ENCODE measurements at places on chromosomes 3 and 15.
A peak's percentile ranks its signal among the peaks of the same experiment; 100 is the strongest.

- no peak for DNase-seq
These were observed 34.9 kb downstream of the RUBCN start for GRCh38 chr3:197701841-197702240.

DNA sequence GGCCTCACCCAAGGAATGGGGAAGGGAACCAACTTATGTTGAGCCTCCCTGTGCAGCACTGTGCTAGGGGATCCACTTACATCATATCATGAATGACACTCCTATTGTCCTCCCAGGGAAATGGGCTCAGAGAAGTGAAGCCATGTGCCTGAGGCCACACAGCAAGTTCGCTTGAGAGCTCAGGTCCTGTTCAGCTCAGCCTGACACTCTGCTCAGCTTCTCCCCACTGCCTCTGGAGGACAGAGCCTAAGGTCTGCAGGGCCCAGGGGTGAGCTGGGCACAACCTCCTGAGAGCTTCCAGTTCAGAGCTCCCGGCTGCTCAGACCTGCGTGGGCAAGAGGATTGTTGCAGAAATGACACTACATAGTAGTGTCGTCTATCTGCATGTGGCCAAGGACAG is 76.0 kb upstream of the SEC13 start:
- no peak for DNase-seq

GRCh38 chr3:10771486-10772270 is 44.4 kb upstream of the SLC6A11 start:
- no peak for DNase-seq

DNA sequence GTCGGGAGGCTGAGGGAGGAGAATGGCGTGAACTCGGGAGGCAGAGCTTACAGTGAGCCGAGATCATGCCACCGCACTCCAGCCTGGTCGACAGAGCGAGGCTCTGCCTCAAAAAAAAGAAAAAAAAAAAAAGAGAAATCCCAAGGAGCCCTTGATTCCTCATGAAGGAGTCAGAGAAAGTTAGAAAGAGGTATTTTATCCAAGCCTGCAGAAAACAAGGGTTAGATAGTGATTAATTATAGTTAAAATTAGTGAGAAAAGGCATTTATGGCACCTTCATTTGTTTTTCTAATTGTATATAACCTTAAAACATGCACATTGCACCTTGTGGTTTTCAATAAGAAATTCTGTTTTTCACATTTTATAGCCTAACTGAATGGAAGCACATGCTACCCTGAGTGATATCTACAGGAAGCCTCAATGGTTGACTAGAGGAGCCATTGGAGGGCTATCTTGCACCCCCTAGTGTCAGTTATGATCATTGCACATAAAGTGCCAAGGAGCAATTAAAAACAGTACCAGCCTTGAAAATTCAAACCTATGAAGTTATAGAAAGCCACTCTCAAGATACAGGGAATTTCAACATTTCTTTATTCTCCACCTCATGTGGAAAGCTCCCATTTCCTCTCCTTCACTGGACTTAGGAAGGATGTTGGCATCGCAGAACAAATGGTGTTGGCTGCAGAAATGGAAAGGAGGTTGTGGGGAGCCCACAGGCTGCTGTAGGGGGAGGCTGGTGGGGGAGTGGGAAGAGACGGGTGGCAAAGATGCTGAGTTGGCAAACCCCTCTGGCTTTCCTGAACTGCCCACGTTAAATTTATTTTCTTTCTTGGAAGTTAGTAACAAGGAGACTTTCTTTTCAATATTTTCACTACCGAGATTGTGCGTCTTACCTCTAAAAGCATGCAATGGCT is 48.5 kb downstream of the ITGA11 start:
- DNase-seq: peak; percentile 62

GRCh38 chr15:83873966-83874365 is 220.0 kb downstream of the ADAMTSL3 start:
- DNase-seq: no peak

- DNase-seq: peak; percentile 77
These were observed 8.3 kb downstream of the ANKRD63 start for GRCh38 chr15:40274350-40275274.

DNA sequence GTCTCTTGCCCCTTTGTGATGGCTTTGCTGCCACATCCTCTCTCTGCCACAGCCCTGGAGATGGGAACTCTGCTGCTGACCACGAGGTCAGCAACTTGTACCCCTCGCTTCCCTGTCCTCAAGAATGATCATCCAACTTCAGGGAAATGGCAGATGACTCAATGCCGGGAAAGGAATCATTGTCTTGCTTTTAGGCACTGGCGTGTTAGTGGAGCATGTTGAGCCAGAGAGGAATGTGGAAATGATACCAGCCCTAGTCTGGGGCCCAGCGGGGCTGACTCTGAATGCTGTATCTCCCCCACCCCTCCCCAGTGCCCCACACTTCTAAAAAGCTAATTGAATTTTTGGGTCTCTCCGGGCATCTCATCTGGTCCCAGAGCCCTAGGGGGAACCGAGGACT is 184.9 kb upstream of the BHLHE40 start:
- DNase-seq: peak; percentile 21

- no peak for DNase-seq
These were observed 436.4 kb downstream of the NAALADL2 start for GRCh38 chr3:175295248-175296130.

DNA sequence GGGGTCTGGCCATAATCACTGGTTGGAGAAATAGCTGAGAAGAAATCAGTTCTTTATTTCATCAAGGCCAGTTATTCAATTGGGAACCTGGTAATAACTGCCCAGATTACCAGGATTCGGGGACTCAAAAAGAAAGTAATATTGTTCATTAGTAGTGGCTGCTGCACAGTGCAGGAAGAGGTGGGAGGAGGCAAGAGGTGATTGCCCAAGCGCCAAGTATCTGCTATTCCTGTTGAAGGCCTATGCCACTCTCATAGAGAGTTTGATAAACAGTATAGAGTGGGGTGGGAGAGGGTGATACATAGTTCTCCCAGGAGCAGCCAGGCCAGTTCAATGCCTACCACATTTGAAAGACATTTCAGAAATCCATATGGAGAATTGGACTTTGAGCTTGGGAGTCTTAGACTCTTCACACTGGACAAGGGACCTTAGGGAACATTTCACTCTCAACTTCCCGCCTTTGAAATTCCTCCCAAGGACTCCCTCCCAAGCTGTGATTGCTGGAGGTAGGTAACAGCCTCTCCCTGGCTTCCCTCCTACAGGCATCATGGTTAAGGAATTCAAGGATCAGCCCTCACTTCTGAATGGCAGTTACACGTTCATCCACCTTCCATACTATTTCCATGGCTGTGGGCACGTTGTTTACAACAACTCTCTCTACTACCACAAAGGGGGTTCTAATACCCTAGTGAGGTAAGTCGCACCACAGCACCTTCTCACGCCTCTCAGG is 59.8 kb downstream of the GLDN start:
- DNase-seq: no peak

DNA sequence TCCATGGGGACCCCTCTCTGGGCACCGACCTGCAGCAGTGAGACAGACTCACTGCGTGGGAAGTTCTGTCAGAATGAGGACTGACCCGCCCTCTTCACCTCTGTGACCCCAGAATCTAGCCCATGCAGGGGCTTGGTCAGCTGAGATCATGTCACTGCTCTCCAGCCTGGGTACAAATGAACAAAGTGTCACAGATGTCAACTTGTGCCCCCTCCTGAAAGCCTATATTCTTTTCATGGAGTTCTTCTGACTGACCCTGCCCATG is 210.8 kb downstream of the XXYLT1 start:
- DNase-seq: no peak

DNA sequence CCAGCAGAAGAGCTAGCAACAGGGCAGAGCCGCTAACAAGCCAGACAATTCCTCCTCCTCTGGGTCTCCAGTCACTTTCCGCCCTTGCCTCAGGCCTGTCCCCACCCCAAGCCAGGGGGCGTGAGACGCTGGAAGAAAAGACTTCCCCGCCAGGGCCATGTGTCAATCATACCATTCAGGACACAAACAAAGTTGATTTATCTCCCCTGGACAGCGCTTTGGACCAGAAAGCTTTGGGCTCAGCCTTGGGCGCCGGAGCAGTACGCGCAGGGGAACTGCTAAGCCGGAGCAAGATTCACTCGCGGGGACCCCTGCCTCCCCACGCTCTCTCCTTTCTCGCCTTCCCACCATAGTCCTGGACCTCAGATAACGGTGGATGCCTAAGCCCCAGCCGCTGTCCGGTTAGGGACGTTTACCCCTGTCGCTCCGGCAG is 479 bp downstream of the LRRC2 start:
- DNase-seq: no peak

- DNase-seq: peak; percentile 83
These were observed 64.2 kb upstream of the TIMP4 start for GRCh38 chr3:12222775-12223485.

DNA sequence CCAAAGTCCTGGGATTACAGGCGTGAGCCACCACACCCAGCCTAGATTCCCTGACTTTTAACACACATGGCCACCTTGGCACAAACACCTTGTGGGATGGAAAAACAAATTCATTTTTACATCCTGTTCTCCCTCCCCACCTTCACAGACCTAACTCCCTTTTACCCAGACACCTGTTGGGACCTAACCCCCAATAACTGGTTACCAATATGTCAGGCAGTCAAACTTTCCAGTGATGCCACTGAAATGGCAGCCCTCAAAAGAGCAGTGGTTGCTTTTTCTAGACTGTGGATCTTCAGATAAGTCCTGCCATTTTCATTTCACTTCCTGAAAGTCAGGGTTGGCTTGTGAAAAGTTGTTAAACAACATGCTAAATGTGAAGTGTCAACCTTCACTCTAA is 34.9 kb downstream of the SIN3A start:
- no peak for DNase-seq

GRCh38 chr3:27423463-27423862 is 54.3 kb upstream of the NEK10 start:
- DNase-seq: peak; percentile 80

DNA sequence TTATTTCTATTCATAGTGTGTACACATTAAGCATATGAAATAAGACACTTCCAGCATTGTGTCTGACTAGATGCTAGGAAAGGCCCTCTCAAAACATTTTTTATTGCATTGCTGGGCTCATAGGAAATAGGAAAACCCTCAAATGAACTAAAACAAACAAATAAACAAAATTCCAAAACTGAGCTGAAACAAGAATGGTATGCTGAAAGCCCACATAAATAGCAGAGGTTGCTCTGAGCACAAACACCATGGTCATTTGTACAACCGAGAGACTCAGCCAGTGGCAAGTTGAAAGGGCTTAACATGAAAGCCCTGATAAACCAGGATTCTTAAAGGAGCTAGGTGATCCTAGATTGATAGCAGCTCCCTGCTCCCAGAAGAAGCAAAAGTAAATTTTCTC is 310.0 kb upstream of the WNT5A start:
- DNase-seq: peak; percentile 18

DNA sequence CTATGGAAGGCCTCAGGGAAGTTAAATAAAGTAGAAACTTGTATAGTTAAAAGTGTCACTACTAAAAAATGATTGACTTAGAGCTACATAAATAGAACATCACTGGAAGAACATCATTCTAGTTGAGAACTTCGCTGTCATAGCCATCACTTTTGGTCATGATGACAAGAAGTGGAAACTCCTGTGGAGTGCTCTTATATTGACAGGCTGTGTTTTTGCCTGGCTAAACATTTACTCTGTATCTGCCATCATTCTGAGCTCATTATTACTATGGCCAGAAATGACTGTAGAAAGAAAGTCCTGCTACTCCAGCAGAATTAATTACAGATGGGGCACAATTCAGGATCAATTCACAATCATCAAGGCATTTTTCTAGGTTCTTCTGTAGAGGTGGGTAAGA is 165.1 kb upstream of the GOLIM4 start:
- DNase-seq: no peak

GRCh38 chr3:30344288-30344687 is 262.1 kb upstream of the TGFBR2 start:
- DNase-seq: no peak

DNA sequence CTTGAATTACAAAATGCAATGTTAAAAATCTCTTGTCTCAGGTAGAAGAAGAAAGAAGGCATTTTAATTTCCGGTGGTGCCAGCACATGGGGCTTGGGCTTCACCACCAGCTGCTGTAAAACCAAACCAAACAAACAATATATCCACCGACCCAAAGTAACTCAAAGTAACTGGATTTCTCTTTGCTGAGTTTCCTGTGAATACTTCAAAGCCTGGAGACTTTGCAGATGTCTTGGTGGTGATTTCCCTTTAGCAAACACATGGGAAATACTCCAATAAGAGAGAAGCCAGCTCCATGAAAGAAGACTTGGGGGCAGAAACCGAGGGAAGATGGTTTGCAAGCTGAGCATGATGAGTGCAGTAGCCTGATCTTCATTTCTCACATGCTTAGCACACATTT is 62.6 kb downstream of the EIF4E3 start:
- DNase-seq: no peak

- peak; percentile 64 for DNase-seq
These were observed 88.7 kb downstream of the ANKRD28 start for GRCh38 chr3:15708882-15709677.

DNA sequence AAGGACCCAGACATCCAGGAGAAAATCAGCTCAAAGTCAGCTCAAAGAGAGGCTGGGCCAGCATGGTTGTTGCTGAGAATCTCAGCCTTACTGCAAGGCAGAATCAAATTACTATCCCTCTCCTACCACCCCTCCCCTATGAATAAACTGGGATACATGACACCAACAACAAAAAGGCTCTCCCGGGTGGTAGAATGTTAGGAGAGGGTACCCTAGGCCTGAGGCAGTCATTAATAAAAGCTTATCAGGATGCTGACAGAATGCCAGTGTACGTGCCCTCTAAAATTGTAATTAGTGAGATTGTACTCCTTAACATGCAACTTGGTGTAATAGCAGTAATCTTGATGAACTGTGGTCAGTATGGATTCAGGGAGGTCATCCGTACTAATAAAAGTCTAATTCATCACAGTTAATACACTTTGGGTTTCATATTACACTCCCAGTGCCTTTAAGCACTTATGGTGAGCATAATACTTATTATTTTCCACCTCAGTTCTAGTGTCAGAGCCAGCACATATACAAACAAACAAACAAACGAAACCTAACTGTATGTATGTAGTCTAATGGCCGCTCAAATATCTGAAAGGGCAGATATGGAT is 76.5 kb downstream of the B3GALNT1 start:
- DNase-seq: no peak

DNA sequence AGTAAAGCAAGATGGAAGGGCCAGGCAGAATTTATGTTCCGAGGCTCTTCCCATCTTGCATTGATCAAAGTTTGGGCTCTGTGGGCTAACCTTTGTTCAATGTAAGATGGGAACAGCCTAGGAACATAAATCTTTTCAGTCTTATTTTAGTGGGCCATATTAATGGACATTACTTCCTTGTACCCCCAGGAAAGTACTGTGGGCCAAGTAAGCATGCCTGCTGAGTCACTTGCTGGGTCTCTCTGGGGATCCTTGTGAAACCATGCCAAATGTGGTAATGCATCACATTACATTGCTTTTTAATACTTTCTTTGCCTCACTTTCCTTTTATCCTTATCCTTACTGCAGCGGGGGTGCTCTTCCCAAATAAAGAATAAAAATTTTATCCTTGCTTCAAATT is 349.5 kb upstream of the POU1F1 start:
- no peak for DNase-seq

All from EH (cell line).